ENCODE measurements at places on chromosomes 4 and X.

DNA sequence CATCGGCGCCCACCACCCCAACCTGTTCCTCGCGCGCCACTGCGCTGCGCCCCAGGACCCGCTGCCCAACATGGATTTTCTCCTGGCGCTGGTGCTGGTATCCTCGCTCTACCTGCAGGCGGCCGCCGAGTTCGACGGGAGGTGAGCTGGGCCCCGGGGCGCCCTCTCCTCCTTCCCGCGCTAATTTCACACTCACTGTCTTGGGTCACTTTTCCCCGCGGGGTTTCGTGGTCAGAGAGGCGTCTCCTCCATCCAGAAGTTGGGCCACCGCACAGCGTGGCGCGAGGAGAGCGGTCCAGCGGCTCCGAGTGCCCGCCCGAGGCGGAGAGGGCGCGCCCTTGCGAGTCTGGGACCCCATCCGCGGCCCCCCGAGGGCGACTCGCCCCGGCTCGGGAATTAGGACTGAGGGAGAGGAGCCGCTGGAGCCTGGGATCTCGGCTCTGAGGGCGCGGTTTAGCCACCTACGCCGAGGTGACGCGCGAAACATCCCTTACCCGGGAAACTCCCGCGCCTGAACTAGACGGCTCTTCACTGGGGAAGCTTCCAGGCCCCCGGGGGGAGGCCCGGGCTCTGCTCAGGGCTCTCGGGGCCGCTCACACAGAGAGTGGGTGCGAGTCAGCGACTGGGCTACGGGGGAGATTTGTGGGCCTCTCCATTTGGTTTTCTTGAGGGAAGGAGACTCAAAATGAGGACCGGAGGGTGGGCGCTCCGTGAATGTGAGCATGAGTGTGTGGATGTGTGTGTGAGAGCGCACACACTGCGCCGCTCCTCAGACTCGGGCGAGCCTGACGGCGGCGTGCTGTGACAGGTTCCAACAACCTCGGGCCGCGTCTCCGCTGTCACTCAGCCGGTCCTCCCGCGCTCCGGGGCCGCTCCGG lies 551 bp downstream of the NPNT start:
- DNase-seq, result peak; percentile 18

DNA sequence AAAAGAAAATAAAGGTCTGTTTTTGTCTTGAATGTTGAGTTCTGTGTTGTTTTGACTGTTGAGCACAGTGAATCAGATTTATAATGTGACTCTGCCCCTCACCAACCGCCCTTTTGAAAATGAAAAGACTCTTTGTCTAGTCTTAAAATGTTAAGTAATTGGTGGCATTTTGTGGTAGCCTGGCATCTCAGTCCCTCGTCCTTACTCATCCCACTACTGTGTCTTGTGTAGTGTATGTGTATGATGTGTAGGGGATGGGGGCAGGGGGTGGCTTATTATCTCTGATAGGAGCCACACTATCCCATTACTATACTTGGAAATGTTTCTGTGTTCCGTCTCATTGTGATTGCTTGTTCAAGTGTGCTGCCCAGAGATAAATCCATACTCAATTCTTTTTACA lies 12.2 kb downstream of the KLHL34 start:
- no peak for DNase-seq

- DNase-seq, result no peak
Observed at GRCh38 chr4:106355193-106355592, 13.4 kb downstream of the GIMD1 start.

GRCh38 chr4:1295405-1296055 lies 5.8 kb downstream of the MAEA start:
- no peak for DNase-seq

GRCh38 chr4:133149932-133150471 lies 908 bp downstream of the PCDH10 start:
- DNase-seq, result no peak

- no peak for DNase-seq
Observed at GRCh38 chr4:6471307-6472007, 957 bp downstream of the PPP2R2C start.

DNA sequence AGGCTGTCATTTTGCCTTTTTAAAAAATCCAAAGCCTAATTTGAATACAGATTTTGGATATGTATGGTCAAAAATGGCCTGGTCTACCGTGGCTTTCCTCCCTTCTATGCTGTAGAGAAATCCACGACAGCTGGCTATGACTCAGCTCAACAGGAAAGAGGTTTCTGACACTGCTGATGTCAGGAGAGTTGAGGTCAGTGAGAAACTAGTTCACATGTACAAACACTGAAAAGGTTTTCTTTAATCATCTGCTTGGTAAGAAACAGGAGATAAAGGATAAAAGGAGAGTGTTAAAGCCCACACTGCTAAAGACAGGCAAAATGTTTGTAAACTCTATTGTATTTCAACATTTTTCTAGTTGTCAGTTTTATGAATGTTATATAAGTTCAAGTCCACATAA lies 113.9 kb downstream of the NYX start:
- DNase-seq, result no peak

GRCh38 chr4:87785731-87786509 lies 13.4 kb upstream of the IBSP start:
- DNase-seq, result no peak

- no peak for DNase-seq
Observed at GRCh38 chrX:7987160-7988012, 60.2 kb upstream of the PNPLA4 start.

DNA sequence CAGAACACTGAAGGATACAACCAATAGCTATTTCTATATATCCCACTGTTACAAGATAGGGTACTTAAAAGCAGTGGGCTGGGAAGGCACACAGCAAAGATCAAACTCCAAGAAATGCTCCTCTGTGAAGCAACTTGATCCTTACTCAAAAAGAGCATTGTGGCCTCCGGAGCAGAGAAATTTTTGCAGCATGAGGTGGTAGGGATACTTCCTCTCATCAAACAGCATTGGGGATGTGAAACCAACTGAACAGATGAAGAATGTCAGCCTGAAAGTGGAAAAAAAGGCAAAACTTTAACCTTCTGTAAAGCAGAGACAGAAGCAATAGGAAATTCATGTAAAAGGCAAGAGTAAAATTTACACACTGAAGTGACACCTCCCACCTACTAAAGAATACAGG lies 92.2 kb downstream of the HUWE1 start:
- no peak for DNase-seq

- DNase-seq, result no peak
Observed at GRCh38 chrX:10206317-10206716, 49.5 kb downstream of the CLCN4 start.

- no peak for DNase-seq
Observed at GRCh38 chrX:140723121-140723715, 13.7 kb downstream of the LINC00632 start.

DNA sequence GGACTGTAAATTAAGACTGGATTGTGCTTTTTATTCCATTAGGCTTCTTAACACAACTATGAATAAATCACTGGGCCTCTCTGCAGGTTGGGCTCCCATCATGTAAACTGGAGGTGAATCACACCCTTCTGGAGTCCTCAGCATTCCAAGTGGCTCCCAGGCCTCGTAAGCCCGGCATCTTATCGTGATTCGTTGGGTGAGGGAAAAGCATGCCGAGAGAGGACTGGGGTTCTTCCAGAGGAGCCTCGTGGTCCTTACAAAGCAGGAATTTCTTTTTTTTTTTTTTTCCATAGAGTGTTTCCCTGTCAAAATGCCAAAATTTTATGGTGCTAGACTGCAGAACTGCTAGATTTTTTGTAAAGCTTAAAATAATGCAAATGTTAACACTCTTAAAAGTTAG lies 20.0 kb downstream of the CLDN22 start:
- DNase-seq, result no peak

GRCh38 chr4:113607998-113608397 lies 153.5 kb downstream of the CAMK2D start:
- DNase-seq, result no peak
